Hematopoietic multipotent progenitor cell treated with erythropoietin and hydrocortisone succinate and interleukin-3 and kit ligand, for 6 days (in vitro differentiated cells): ENCODE measurements at places on chromosomes 12 and 14.

DNA sequence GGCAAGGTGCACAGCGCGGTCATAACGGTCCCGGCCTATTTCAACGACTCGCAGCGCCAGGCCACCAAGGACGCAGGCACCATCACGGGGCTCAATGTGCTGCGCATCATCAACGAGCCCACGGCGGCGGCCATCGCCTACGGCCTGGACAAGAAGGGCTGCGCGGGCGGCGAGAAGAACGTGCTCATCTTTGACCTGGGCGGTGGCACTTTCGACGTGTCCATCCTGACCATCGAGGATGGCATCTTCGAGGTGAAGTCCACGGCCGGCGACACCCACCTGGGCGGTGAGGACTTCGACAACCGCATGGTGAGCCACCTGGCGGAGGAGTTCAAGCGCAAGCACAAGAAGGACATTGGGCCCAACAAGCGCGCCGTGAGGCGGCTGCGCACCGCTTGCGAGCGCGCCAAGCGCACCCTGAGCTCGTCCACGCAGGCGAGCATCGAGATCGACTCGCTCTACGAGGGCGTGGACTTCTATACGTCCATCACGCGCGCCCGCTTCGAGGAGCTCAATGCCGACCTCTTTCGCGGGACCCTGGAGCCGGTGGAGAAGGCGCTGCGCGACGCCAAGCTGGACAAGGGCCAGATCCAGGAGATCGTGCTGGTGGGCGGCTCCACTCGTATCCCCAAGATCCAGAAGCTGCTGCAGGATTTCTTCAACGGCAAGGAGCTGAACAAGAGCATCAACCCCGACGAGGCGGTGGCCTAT, 875 bp downstream of the HSPA2 start:
- no peak for DNase-seq

GRCh38 chr14:71720978-71721624, 211.1 kb upstream of the RGS6 start:
- peak; percentile 84 for DNase-seq

DNA sequence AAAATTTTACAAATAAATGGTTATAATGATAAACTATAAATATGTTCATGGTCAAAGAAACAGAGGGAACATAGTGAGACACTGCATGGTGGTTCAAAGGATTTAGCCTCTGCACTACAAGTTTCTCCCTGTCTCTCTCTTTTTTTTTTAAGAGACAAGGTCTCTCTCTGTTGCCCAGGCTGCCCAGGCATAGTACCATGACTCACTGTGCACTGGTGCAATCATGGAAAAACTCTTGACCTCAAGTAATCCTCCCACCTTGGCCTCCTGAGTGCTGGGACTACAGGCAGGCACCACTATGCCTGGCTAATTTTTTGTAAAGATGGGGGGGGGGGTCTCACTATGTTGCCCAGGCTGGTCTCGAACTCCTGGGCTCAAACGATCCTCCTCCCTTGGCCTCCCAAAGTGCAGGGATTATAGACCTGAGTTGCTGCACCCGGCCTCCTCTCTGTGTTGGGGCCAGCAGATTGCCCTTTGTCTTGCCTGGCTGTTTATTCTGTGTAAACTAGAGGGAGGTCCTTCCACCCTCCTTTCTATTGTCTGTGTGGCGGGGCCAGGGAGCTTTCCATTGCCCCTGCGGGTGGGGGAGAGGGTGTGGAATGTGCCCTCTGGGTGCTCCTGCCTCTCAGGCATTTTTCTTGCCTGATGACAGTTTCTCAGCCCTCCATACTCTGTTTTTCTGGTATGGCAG, 22.1 kb downstream of the MTHFD1 start:
- no peak for DNase-seq

DNA sequence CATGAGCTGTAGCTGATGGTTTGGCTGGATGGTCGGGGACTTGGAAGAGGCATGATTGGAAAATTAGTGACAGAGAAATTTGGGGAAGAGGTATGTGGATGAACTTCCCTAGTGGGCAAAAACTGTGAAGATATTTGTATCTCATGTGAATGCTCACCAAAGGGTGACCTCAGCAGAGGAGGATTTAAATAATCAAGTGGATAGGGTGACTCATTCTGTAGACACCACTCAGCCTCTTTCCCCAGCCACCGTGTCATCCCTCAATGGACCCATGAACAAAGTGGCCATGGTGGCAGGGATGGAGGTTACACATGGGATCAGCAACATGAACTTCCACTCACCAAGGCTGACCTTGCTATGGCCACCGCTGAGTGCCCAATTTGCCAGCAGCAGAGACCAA, 60.8 kb upstream of the KRAS start:
- no peak for DNase-seq

DNA sequence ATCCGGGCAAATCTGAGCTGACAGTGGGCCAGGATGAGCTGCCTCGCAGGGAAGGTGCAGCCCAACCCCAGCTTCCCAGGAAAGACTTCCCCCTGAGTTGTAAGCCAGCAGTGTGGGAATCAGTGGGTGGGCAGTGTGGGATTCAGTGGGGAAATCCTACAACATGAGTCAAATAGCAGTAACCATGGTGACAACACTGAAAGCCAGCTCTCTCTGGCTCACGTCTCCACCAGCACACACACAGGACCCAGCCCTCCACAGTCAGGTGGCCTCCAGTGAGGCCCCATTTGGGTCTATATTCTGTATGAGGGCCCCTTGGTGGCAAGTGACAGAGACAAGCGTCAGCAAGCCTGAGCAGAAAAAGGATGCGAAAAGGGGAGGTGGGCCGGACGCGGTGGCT, 6.0 kb upstream of the LGALS3 start:
- DNase-seq: peak; percentile 48

- no peak for DNase-seq
Observed at GRCh38 chr14:57492859-57493258, 798 bp downstream of the CCDC198 start.

- DNase-seq: peak; percentile 25
Observed at GRCh38 chr14:29016050-29016900, 249.7 kb downstream of the FOXG1 start.

- no peak for DNase-seq
Observed at GRCh38 chr12:115840159-115840558, 437.3 kb downstream of the MED13L start.

- no peak for DNase-seq
Observed at GRCh38 chr12:247271-247670, 15.4 kb downstream of the SLC6A13 start.

- DNase-seq: no peak
Observed at GRCh38 chr12:126397071-126397581, 1331.9 kb downstream of the AACS start.
